Cardiac ventricle fibroblast (primary cell): ENCODE measurements at places on chromosomes 16 and 17. TPM values are rescaled to one million over a fixed set of nuclear protein-coding genes. Genes with fewer than 3 reads are reported as not detected.

The GCGR gene
- not detected in 2 replicates for total RNA-seq

The KREMEN2 gene
- not detected in 2 replicates for total RNA-seq

The G6PC1 gene
- not detected in 2 replicates for total RNA-seq

The KRT40 gene
- not detected in 2 replicates for total RNA-seq

The CIITA gene
- 0.19 and 1.9 TPM in 2 replicates for total RNA-seq

The TAC4 gene
- not detected in 2 replicates for total RNA-seq

The MEIOB gene
- not detected in 2 replicates for total RNA-seq

The EVPLL gene
- not detected in 2 replicates for total RNA-seq

The WNT3 gene
- total RNA-seq = 0.05 and 0.56 TPM in 2 replicates

The IL17C gene
- not detected in 2 replicates for total RNA-seq

The OR2C1 gene
- 0.12 TPM in 1 of 2 replicates, not detected in the other for total RNA-seq

The RPA1 gene
- 26.0 and 26.8 TPM in 2 replicates for total RNA-seq

The TMEM204 gene
- total RNA-seq = 16.8 and 20.5 TPM in 2 replicates

The ABCC3 gene
- total RNA-seq = 26.9 and 32.6 TPM in 2 replicates

The P2RX5 gene
- total RNA-seq = 0.20 and 1.2 TPM in 2 replicates

The MPV17L gene
- 0.34 and 0.62 TPM in 2 replicates for total RNA-seq

The SDR42E1 gene
- not detected in 2 replicates for total RNA-seq

The FOXN1 gene
- not detected in 2 replicates for total RNA-seq

The RNF43 gene
- total RNA-seq = not detected in 2 replicates

The NPIPB2 gene
- 1.1 and 7.0 TPM in 2 replicates for total RNA-seq

The ADAMTS18 gene
- under 0.01 TPM in 1 of 2 replicates, not detected in the other for total RNA-seq

The LRRC37A gene
- total RNA-seq = 0.39 and 0.56 TPM in 2 replicates

The TMC5 gene
- not detected in 2 replicates for total RNA-seq

The CAPNS2 gene
- total RNA-seq = 0.56 TPM in 1 of 2 replicates, not detected in the other

The WNT9B gene
- total RNA-seq = not detected in 2 replicates

The HOXB6 gene
- not detected in 2 replicates for total RNA-seq

The MIS12 gene
- total RNA-seq = 8.5 and 12.4 TPM in 2 replicates

The KRTAP17-1 gene
- total RNA-seq = not detected in 2 replicates

The TP53TG3 gene
- total RNA-seq = not detected in 2 replicates

The PERCC1 gene
- not detected in 2 replicates for total RNA-seq

The GPR179 gene
- not detected in 2 replicates for total RNA-seq

The CDH3 gene
- 0.05 TPM in 1 of 2 replicates, not detected in the other for total RNA-seq

The FNDC8 gene
- not detected in 2 replicates for total RNA-seq

The NKD1 gene
- total RNA-seq = 0.12 and 0.44 TPM in 2 replicates

The ATP2A1 gene
- total RNA-seq = not detected in 2 replicates

The TAT gene
- total RNA-seq = not detected in 2 replicates

The ZACN gene
- total RNA-seq = not detected in 2 replicates

The SDR42E2 gene
- total RNA-seq = not detected in 2 replicates

The CDT1 gene
- 2.2 and 6.1 TPM in 2 replicates for total RNA-seq

The OTOA gene
- 0.64 TPM in 1 of 2 replicates, not detected in the other for total RNA-seq

The HBA1 gene
- total RNA-seq = 11.8 TPM in 1 of 2 replicates, not detected in the other
